NCI-H2081 treated with DMSO at 0.1 percent for 48 hours (cell line): ENCODE measurements at places on chromosomes 5 and 9.

- DNase-seq, result no peak
Observed at GRCh38 chr5:132491368-132492364, 1.1 kb upstream of the IRF1 start.

GRCh38 chr5:59943452-59944113, 50.1 kb upstream of the PDE4D start:
- DNase-seq, result no peak

DNA sequence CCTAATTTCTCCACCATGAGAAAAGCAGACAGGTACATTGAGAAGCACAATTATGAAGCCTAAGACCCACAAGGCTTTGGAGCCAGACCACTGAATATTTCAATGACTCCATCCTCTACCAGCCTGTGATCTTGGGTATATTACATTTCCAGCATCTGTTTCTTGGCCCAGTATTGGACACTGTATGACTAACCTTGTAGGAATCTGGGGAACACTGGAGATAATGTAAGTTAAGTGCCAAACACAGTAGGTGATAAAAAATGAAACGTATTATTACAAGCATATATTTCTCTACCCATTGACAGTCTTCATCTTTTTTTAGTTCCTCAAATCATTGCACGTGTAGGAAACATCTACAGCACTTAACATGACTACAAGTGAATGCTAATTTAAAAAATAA, 28.6 kb upstream of the FEM1C start:
- DNase-seq, result no peak

DNA sequence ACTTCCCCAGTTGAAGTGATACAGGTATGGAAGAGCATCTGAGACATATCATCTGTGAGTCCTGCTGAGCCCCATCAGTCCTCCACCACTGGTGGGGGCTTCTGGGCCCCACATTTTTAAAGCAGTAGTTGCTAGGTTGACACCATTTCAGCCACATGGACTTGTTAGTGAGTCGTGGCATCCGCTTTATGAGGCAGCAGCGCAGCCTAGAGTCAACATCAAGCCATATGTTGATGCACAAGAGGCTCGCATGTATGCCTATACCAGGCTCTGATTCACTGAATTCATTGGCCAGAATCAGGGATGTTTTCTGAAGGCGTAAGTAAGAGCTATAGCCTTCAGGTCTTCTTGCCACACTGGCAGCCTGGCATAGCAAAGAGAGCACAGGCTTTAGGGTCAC, 26.8 kb downstream of the ZNF346 start:
- no peak for DNase-seq

DNA sequence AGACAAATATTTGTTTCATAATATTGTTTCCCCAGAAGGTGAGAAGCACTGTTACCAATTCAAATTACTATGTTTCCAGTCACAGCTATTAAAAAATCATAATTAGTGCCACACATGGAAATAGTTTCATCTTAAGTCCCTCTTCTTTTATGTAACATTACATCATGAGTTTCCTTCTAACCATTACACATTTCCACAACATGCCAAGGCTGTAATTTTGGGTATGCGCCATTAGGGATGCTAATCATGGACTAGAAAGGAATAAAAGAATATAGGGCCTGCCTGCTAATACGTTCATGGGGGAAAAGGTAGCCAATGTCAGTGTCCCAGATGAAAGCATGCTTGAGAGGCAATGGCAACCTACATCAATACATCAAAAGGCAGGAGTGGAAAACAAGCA, 142.5 kb upstream of the LPAR1 start:
- DNase-seq, result no peak

DNA sequence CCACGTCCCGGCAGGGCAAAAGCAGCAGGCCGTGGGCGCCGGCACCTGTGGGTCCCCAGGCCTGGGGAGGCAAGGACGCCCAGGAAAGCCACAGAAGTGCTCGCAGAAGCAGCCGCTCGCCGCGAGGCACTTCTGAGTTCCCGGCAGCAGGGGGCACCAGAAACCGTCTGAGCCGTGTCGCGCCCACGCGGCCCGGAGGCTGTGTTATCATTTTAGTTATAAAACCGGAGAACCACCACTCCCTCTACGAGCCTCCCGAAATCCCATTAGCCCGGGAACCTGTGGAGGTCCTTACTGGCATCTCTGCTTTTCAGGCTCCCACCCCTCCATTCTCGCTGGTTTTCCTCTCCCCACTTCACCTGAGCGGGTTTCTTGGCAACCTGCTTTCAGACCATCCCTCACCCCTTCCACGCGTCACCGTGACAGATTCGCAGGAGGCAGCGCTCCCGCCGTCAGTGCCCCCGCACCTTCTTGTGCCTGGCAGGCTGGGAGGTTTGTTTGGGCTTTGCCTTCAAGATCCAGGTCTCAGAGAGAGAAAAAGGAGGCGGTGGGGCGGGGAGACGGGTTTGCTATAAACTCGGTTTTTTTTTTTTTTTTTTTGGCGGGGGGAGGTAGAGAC, 2.3 kb downstream of the GDNF start:
- peak; percentile 37 for DNase-seq

GRCh38 chr9:93071464-93071863, 13.0 kb downstream of the SUSD3 start:
- no peak for DNase-seq

- DNase-seq, result no peak
Observed at GRCh38 chr9:133119846-133120500, 1.1 kb downstream of the RALGDS start.

- DNase-seq, result no peak
Observed at GRCh38 chr9:89464300-89464901, 33.5 kb downstream of the SEMA4D start.

GRCh38 chr5:154134499-154134898, 56.0 kb upstream of the GALNT10 start:
- no peak for DNase-seq

GRCh38 chr5:76449606-76450005, 46.5 kb downstream of the IQGAP2 start:
- DNase-seq, result no peak

DNA sequence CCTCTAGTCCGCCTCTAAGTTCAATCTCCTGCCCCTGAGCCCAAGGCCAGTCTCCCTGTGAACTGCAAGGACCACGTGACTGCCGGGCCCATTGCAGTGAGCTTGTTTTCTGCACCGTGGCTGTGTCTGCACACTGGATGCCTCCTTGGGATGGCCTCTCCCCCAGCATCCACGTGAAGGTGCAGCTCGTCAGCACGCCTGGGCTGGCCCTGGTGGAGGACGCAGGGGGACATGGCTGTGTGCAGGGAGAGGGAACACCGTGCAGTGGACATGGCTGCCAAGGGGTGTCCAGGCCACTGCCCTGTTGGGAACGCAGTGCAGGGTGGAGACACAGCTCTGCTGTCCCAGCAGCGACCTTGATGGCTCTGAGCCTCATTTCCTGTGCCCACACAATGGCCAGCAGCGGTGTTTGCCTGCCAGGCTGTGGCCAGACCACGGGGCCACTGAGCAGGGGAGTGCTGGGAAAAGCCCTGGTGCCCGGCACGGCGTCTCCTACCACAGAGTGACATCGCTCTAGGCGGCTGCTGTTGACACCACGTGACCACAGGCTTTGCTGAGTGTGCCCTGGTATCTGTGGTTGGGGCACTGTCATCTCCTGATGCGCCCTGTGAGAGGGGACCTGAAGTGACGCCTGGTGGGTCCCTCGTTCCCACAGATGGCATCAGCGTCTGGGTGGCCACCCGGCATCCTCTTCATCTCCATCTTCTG, 26.9 kb upstream of the EXOC3 start:
- no peak for DNase-seq

- DNase-seq, result no peak
Observed at GRCh38 chr5:83493644-83494043, 22.1 kb downstream of the VCAN start.

- no peak for DNase-seq
Observed at GRCh38 chr5:5666369-5666768, 243.9 kb downstream of the ICE1 start.

DNA sequence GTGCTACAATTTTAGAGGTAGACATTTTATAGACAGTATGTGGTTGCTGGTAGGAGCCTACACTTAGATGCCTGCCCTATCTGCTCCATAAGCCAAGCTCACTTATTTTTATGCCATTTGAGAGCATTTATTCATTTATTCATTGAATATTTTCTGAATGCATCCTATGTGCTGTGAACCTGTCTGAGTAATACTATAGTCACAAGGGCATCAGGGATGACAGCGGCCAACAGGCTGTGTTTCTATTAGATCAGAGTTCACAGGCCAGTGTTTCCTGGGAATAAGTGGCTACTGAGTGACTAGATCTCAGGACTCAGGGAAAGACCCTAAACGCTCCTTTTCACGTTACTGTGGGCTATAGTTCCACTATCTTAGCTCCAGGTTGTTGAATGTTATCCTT, 235.2 kb upstream of the MSX2 start:
- no peak for DNase-seq

GRCh38 chr5:76867038-76867437, 17.2 kb downstream of the S100Z start:
- no peak for DNase-seq

DNA sequence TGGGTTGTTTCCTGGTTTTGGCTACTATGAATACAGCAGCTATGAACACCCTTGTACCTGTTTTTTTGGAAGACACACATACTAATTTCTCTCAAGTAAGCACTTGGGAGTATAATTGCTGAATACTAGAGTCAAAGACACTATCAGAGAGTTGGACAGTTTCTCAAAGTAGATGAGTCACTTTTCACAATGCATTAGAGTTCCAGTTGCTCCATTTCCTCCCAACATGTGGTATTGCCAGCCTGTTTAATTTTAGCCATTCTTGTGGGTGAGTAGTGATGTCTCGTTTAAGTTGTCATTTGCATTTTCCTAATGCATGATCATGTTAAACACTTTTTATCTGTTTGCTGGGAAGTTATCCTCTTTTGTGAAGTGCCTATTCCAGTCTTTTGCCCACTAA, 81.6 kb upstream of the GDNF start:
- DNase-seq, result no peak

DNA sequence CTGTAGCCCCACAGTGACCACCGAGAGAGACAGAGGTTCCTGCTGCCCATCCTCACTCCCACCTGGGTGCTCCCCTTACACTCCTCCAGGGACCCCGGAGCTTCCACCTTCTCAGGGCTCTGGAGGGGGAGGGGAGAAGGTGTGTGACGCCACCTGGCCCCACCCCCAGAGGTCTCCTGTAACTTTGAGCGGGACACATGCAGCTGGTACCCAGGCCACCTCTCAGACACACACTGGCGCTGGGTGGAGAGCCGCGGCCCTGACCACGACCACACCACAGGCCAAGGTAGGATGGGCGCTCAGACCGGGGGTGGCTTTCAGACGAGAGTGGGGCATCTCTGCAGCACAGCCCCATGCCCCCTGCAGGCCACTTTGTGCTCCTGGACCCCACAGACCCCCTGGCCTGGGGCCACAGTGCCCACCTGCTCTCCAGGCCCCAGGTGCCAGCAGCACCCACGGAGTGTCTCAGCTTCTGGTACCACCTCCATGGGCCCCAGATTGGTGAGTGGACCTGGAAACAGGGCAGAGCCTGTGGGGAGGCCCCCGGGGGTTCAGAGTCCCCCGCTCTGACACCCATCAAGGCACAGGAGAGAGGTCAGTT, 4.5 kb downstream of the MAMDC4 start:
- no peak for DNase-seq

DNA sequence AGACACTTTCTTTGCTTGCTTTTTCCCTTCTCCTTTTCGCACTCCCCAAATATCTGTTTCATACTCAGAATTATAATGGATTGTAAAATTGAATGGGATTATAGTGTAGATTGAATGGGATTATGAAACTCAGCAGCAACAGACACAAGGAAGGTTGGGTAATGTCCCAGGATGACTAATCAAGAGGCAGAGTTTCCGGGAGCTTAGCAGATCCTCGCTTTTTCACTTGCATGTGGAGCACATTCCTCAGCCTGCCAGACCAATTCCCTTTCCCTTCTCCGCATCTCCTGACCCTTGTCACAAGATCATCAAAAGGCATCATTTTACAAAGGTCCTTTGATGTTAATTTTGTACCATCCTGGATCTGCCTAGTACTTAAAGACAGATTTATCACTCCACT, 55.1 kb upstream of the SLC1A1 start:
- no peak for DNase-seq

- no peak for DNase-seq
Observed at GRCh38 chr9:91429501-91429900, 5.9 kb upstream of the NFIL3 start.

GRCh38 chr5:167642779-167643517, 648.5 kb upstream of the WWC1 start:
- DNase-seq, result no peak

- DNase-seq, result no peak
Observed at GRCh38 chr9:71895117-71895516, 15.9 kb downstream of the ABHD17B start.

GRCh38 chr9:118736406-118736805, 632.8 kb downstream of the BRINP1 start:
- no peak for DNase-seq

- DNase-seq, result no peak
Observed at GRCh38 chr5:92874790-92875189, 706.2 kb downstream of the NR2F1-AS1 start.

DNA sequence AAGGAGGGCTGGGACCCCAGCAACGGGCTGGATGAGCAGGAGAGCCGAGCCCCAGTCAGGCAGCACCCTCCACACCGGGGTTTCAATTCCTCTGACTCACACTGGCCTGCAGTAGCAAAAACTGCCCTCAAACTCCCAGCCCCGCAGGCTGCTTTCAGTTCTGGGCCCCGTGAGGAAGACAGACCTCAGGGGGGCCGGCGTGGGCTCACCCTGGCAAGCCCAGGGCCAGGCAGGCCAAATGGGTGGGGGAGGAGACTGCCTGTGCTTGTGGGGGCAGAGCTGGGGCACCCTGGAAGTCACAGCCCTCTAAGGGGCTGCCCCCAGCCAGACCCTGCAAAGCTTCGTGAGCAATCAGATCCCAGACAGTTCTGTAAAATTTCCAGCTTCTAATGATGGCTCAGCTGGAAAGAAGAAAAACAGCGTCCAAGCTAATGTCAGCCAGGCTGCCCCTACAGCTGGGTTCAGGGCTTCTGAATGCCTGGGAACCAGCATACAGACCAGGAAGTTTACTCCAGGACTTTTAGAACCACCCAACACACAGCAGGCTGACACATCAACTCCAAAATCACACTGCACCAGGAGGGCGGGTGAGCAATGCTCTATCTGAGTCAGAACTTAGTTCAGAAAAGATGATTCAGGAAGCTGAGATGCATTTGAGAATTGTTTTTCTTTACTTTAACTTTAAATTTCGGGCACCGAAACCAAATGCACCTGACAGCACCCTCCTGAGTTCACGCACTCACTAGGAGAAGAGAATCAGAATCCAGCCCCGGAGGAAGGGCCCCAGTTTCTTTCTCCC, 34.7 kb downstream of the LPCAT1 start:
- DNase-seq, result no peak

- no peak for DNase-seq
Observed at GRCh38 chr5:168128111-168128510, 163.3 kb upstream of the WWC1 start.

GRCh38 chr5:115723220-115723619, 93.2 kb downstream of the CDO1 start:
- DNase-seq, result no peak

- no peak for DNase-seq
Observed at GRCh38 chr9:27818348-27818747, 245.1 kb upstream of the C9orf72 start.
